ENCODE measurements at places on chromosomes 5 and 9.

DNA sequence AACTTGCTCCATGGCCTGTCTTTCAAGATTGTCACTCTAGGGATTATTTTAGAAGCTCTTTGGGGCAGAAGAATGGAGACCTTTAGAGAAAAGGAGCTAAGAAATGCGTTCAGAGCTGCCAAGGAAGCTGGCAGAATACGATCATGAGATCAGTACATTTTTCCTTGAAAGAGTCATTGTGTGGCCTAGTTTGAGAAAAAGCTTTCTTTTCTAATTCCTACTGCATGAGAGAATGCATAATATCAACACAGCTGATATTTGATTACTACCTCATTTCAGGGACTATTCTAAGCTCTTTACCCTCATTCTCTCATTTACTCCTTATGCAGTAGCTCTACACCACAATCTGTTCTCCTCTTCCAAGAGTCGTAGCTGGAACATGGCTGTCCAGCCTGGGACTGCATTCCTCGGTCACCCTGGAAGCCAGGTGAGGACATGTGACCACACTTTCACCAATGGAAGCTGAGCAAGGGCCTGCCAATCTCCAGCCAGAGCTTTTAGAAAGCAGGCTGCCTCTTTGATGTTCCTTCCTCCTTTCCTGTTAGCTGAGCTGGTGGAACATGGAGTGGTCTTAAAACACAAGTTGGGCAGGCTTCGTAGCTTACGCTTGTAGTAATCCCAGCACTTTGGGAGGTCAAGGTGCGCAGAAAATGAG is 99.3 kb upstream of the LHFPL2 start:
- DNase-seq: no peak

- no peak for DNase-seq
These were observed 387.1 kb downstream of the PDE4D start for GRCh38 chr5:59506285-59506877.

- no peak for DNase-seq
These were observed 111.5 kb downstream of the SAXO1 start for GRCh38 chr9:18921366-18922075.

- no peak for DNase-seq
These were observed 283.1 kb upstream of the ADAMTSL1 start for GRCh38 chr9:18190671-18191374.

DNA sequence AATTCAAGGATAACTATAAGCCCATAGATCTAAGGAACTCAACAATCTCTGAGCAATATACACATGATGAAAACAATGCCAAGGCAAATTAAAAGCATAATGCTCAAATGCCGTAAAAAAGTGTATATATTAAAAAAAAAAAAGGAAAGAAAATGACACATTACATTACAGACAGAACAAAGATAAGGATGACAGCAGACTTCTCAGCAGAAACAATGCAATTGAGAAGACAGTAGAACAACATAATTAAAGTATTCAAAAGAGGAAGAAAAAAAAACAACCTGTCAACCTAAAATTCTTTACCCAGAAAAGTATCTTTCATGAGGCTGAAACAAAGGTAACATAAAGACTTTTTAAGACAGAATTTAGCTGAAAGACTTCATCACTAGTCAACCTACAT is 591.7 kb downstream of the ZNF608 start:
- peak; percentile 12 for DNase-seq

DNA sequence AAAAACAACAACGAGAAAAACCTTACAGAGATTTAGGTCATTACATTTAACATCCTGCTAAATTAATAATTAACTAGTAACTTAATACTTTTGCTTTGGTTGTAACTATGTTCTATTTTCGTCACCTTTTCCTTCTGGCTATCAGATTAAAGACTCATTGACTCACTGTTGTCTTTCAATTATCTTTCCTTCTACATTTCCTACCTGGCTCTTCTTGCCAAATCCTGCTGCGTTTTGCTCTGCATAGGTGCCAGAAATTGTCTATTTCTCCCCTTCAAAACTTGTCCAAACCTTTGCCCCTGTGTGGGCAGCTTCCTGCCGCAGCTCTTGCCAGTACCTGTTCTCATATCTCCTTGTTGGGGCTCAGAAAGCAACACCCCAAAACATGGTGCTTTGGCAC is 235.5 kb upstream of the ZNF608 start:
- DNase-seq: no peak
